Upper lobe of left lung (tissue), 6 donors: ENCODE measurements at places on chromosomes 2 and 18. TPM values are rescaled to one million over a fixed set of nuclear protein-coding genes. Genes with fewer than 3 reads are reported as not detected.

DNA sequence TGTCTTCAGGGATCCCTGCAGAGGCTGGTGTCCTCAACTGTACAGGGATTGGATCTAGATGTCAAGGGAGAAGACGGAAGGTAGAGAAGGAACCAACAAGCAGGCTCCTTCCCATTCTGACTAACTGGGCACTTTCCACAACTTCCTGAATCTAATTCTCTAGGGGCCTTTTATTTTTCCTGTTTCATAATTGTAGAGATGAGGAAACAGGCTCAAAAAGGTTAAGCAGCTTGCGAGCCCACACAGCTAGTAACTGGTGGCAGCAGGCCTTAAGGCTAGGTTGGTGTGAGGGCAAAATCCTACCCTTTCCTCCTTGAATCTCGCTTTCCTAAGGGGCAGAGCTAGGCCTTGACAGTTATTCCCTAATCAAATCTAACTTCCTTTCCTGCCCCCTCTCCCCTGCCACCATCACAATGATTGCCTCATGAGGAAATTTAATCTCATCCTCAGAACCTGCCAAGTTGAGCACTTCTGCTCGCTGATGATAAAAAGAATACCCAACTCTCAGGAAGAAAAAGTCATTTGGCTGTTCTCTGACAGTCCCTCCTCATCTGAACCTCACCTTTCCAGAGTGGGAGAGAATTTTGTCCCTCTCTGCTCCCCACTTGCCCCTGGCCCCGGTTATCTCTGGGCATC is 35.7 kb upstream of the POLE4 start:
- H3K27me3 ChIP-seq, result no peaks in the 10 kb centered on the region
- H3K4me1 ChIP-seq, result peaks cover 6% of the 10 kb centered on the region
- H3K27ac ChIP-seq, result no peak overlapping the region
- no peak overlapping the region for H3K4me3 ChIP-seq
- no peaks in the 10 kb centered on the region for H3K36me3 ChIP-seq
- no peak for DNase-seq

DNA sequence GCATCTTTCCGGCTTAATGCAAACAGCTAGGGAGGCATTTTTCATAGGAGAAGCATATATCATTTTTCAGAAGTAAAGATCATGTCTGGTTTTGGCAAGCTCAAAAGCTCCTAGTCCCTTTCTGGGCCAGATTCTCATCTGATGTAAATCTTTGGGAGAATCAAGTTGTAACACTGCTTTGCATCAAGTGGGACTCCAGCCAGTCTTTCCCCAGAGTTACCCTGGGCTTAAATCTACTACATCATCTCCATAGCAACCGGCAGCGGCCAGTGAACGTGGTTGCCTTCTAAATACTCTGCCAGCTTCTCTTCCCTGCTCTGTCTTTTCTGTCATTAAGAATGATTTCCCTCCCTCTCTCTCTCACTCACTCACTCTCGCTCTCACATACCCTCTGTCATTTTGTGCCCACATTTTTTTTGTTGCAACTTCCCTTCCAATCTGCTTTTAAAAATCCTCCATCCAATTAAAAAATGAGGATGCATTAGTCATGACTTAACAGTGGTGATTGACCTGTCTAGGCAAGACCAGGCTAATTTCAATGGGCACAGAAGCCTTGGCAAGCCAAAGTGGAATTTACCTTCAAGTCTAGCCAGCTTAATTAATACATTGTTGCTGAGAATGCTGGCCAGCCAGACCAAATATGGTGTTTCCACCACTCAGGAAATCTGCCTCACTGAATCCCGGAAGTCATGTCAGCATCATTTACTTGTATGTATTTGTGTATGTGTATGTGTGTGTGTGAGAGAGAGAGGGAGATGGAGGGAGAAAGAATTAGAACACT is 93.0 kb downstream of the NRP2 start:
- no peaks in the 10 kb centered on the region for H3K36me3 ChIP-seq
- no peak for DNase-seq
- H3K4me1 ChIP-seq, result peaks cover 30% of the 10 kb centered on the region
- H3K4me3 ChIP-seq, result no peak overlapping the region
- no peaks in the 10 kb centered on the region for H3K27me3 ChIP-seq
- H3K27ac ChIP-seq, result no peak overlapping the region

DNA sequence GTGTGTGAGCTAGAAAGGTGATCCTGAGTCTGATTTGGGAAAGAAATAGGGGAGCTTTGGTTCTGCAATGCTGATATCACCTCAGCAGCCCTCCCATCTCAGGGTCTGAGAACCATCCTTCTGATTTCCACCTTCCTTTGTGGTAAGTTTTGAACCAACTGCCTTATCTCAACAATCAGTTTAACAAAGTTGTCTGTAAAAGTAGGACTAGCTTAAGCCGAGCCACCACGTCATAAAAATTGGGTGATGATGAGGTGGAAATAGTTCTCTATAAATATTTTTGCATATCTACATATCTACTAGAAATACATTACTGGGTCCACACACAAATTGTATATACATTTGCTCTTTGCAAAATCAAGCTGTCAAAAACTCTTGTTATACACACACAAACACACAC is 1.1 kb downstream of the SULT1C4 start:
- no peaks in the 10 kb centered on the region for H3K4me1 ChIP-seq
- H3K4me3 ChIP-seq, result peak overlapping the region; percentile 49
- no peaks in the 10 kb centered on the region for H3K27me3 ChIP-seq
- no peaks in the 10 kb centered on the region for H3K36me3 ChIP-seq
- no peak for DNase-seq

DNA sequence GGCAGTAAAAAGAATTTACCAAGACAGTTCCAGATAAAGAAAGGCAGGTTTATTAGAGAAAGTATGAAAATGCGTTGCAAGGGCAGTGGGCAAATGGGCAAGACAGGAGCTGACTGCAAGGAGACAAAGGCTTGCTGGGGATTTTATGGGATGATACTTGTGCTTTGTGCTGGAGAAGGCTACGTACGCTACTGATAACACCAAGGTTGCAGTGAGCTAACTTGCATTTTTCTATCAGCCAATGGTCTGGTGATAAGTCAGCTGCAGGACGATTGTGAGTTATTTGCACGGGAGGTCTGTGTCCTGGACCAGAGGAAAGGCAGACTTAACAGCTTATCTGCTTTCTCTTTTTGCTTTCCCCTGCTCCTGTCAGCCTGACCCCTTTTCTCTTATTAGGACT is 116.5 kb downstream of the PMS1 start:
- H3K27me3 ChIP-seq, result no peaks in the 10 kb centered on the region
- no peaks in the 10 kb centered on the region for H3K4me1 ChIP-seq
- no peak overlapping the region for H3K4me3 ChIP-seq
- no peak overlapping the region for H3K27ac ChIP-seq
- H3K36me3 ChIP-seq, result no peaks in the 10 kb centered on the region
- DNase-seq, result no peak

GRCh38 chr2:47905386-47906156 is 727 bp downstream of the FBXO11 start:
- DNase-seq, result peak; percentile 95
- peak overlapping the region; percentile 66 for H3K4me3 ChIP-seq
- H3K27me3 ChIP-seq, result no peaks in the 10 kb centered on the region
- H3K36me3 ChIP-seq, result no peaks in the 10 kb centered on the region
- peaks cover 12% of the 10 kb centered on the region for H3K4me1 ChIP-seq
- peak overlapping the region; percentile 100 for H3K27ac ChIP-seq

DNA sequence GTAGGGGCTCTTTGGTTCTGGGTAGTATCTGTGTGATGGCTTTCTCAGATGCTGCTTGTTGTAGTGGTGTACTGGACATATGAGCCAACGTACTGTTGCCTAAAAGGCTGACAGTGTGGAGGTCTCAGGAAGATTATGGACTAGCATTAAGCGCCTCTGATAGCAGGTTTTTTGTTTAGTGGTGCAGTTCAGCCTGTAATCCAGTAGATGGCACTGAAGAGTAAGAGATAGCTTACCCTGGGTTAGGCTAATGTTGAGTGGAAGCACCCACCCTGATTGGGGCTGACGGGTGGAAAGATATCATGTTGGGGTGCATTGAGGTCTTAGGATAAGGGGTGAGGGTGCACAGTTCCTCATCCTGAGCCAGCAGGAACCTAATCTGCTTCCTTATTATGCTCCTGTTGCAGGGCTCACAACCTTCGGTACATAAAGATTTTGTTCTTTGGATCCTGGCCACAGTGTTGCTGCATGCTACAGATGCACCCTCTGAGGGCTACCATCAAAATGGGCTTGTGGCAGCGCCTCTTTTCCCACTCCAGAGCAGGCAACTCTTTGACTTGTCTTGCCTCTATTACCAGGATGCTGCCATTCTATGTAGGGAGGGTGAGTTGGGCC is 79.6 kb downstream of the MSTN start:
- DNase-seq, result no peak
- no peaks in the 10 kb centered on the region for H3K4me1 ChIP-seq
- H3K4me3 ChIP-seq, result no peak overlapping the region
- no peaks in the 10 kb centered on the region for H3K36me3 ChIP-seq
- no peaks in the 10 kb centered on the region for H3K27me3 ChIP-seq

DNA sequence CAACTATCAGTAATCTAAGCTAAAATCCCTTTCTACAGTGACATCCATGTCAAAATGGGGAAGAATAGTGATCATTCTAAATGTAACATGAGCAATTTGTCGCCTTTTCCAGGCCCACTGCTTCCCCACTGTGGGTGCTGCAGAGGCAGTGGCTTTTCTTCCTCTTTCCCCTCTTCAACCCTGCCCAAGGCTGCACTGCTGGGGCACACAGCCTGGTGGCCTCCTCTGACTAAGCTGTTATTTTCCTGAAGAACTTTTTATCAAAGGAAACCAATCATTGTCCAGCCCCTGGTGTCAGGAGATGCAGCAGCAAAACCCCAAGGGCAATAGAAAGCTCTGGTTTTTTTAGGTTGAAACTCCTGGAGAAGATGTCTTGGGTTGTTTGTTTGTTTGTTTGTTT is 117.6 kb upstream of the KLF7 start:
- no peak overlapping the region for H3K4me3 ChIP-seq
- no peaks in the 10 kb centered on the region for H3K36me3 ChIP-seq

DNA sequence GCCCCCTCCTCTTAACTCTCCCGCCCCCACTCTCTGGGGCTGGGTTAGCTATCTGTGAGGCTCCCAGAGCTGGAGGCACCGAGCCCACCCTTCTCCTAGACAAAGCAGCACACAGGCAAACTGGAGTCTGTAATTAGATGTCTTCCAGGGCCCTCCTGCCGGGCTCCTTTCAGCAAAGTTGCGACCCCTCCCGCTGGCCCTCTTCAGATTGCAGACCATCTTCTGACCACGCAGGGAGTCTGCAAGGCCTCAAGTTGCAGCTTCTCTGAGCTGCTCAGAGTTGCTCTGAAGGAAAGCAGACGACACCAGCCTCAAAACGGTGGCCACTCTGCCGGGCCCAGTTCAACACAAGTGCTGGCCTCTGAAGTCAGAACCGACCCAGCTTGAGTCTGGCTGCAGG is 228.4 kb upstream of the COPS8 start:
- H3K4me3 ChIP-seq, result no peak overlapping the region
- H3K27ac ChIP-seq, result no peak overlapping the region
- peaks cover 9% of the 10 kb centered on the region for H3K4me1 ChIP-seq
- H3K27me3 ChIP-seq, result no peaks in the 10 kb centered on the region

DNA sequence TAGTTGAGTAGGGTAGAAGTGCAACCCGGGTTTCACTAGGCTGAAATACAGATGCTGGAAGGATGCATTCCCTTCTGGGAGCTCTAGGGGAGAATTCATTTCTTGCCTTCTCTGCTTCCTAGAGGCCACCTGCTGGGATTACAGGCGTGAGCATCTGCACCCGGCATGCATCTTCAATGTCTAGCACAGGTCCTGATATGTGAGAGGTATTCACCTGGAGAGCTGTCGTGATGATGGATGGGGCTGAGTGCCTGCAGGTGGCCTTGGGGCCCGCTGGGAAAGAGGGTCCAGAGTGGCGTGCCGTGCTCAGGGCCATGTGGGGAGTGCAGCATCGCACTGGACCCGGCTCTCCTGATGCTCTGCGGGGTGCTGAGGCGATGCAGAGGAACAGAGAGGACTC is 6.6 kb upstream of the NTSR2 start:
- no peak overlapping the region for H3K27ac ChIP-seq
- H3K4me1 ChIP-seq, result no peaks in the 10 kb centered on the region
- H3K4me3 ChIP-seq, result no peak overlapping the region
- H3K27me3 ChIP-seq, result no peaks in the 10 kb centered on the region
- DNase-seq, result no peak

DNA sequence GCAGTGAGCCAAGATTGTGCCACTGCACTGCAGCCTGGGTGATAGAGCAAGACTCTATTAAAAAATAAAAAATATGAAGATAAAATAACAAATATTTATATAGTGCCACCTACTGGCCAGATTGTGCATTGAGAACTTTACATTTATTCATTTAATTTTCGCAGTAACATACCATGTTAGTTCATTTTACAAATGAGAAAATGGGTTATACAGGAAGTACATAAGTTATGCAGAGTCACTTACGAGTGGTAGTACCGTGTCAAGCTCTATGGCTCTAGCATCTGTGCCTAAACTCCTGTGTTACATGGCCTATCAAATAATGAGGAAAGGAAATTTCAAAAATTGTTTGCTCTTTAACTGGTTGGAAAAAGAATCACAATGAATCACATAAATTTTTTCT is 27.9 kb downstream of the RIF1 start:
- H3K27me3 ChIP-seq, result no peaks in the 10 kb centered on the region
- H3K27ac ChIP-seq, result no peak overlapping the region
- no peaks in the 10 kb centered on the region for H3K4me1 ChIP-seq
- DNase-seq, result no peak
- peaks cover 50% of the 10 kb centered on the region for H3K36me3 ChIP-seq

DNA sequence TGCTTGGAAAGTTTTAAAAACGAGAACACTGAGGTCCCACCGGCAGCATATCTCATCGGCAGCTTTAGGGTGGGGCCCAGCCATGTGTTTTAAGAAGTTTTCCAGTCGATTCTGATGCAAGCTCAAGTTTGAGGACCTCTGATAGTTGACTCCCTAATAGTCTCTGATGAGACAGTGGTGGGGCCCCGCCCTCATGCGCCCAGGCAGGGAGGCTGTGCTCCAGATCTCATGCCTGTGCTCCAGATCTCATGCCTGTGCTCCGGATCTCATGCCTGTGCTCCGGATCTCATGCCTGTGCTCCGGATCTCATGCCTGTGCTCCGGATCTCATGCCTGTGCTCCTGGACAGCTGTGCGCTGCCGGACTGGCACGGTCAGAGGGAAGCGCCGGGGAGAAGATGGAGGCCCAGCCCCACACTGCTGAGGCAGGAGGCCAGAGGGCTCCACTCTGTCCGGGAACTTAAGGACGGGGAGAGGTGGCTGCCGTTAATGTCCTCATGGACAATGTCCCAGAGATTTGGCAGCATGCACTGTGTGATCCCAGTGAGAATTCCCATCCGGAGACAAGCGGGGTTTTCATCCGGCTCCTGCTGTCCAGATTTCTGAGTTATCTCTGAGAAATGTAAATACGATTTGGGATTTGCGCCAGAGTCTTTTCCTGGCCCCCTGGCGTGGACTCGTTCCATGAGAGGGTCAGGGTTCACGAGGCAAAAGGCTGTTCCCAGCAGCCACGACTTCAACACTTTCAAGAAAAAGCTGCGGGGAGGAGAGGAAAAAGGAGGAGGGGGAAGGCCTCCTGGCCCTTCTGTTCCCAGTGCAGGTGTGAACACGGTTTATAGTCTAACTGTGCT is 9.4 kb upstream of the COLEC11 start:
- no peaks in the 10 kb centered on the region for H3K27me3 ChIP-seq
- peak; percentile 27 for DNase-seq
- peak overlapping the region; percentile 15 for H3K4me3 ChIP-seq
- H3K27ac ChIP-seq, result peak overlapping the region; percentile 72
- H3K36me3 ChIP-seq, result peaks cover 14% of the 10 kb centered on the region

- H3K4me3 ChIP-seq, result no peak overlapping the region
- H3K27ac ChIP-seq, result no peak overlapping the region
Measured at GRCh38 chr2:102112692-102113665, 29.6 kb upstream of the IL1R1 start.

BMP10 gene
- total RNA-seq, result not detected

UBE2E3 gene
- 71.0 TPM for total RNA-seq

NMUR1 gene
- total RNA-seq, result 1.6 TPM

LAPTM4A gene
- 133 TPM for total RNA-seq

RESP18 gene
- total RNA-seq, result not detected

OXER1 gene
- total RNA-seq, result 1.3 TPM

CDCA7 gene
- total RNA-seq, result 3.1 TPM

AFF3 gene
- total RNA-seq, result 45.1 TPM
